ENCODE measurements at places on chromosomes 6 and 20.

DNA sequence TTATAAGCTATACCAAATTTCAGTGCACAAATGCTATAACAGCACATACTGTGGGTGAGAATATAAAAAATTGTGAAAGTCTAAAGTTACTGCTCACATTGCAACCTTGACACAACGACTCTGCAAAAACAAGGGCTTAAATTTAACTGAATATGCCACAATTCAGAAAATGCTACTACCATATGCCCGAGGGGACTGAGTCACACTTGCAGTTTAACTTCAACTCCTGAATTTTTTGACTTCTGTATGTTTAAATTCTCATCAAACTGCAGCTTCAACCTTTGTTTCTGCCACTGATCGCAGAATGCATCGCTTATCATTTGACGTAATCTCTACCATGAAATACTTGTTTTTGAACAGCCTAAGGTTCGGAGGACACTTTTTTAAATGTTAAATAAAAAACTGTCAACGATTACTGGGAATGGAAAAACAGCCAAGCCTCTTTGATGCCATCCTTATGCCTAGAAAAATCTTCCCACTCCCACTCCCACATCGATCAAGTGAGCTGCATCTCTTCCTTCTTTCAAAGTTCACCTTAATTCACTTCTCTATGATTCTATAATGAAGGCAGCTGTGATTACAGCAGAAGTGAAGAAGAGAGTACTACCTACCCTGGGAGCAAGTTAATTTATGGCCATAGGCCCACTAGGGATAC, 136.5 kb downstream of the ATXN1 start:
- DNase-seq: no peak

DNA sequence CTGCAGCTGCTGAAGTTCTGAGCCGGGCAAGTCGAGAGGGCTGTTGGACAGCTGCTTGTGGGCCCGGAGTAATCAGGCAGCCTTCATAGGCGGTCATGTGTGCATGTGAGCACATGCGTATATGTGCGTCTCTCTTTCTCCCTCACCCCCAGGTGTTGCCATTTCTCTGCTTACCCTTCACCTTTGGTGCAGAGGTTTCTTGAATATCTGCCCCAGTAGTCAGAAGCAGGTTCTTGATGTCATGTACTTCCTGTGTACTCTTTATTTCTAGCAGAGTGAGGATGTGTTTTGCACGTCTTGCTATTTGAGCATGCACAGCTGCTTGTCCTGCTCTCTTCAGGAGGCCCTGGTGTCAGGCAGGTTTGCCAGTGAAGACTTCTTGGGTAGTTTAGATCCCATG, 21.2 kb upstream of the MAPK13 start:
- no peak for DNase-seq

- no peak for DNase-seq
Measured at GRCh38 chr6:106066989-106067388, 19.1 kb upstream of the PRDM1 start.

- DNase-seq: no peak
Measured at GRCh38 chr6:2909718-2910117, 6.6 kb upstream of the SERPINB9 start.

DNA sequence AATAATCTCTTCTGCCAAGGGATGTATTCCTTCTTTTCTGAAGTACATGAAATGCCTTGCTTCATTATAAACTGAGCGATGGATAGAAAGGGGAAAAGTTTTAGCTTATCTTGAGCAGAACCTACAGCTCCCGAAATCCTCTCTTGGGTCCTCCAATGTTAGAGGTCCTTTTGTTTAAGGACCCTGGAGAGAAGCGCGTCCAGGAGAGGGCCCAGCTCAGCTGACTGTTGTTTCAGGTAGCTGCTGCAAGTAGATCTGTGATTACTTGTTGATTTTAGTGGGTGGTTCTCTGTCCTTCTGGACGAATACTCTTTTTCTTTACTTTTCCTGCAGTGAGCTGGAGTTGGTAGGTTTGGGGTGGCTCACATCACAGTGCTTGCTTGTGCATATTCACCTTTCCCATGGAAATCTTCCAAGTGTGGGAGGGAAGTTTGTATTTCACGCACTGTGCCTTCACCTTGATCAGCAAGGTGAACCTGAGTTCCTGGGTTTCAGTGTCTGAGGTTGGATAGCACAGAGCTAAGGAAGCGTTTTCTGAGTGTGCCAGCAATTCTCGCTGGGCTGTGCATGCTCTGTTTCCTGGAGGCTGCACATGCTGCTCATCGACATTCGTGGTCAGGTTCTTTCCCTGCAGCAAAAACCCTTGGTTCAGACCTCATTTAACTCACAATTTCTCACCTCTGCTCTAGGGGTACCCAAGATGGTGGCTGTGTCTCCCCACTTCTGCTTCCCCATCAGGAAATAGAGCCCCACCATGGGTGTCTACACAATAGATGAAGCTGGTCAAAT, 176.3 kb downstream of the JARID2 start:
- no peak for DNase-seq

DNA sequence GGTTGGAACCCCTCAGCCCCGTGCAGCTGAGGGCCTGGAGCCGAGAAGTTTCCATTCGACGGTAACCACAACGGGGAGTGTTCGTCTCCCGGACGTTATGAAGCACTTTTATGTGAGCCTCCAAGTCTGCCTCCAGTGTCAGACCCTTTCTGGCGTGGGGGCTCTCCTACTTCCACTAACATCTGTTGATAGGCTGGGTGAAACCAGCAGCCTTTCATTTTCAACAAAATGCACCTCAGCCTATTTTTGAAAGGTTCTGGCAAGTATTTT, 257.4 kb downstream of the THBS2 start:
- DNase-seq: no peak

DNA sequence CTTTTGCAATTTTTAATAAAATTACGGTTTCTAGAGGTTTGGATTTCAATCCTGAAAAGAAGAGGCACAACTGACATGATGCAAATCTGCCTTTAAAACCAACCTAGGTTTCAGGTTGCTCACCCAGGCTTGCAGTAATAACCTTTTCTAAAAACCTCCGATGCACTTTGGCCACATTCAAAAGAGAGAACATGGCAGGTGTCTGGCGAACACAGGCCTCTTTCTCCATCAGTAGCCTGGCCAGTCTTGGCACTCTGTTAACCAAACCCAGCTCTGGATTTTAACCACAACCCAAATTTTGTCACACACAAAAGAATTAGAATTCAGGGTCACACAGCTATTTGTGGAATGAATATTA, 55.8 kb upstream of the MAFB start:
- DNase-seq: no peak

- DNase-seq: peak; percentile 23
Measured at GRCh38 chr6:21634582-21634981, 41.0 kb downstream of the SOX4 start.

GRCh38 chr20:25321991-25322390, 68.6 kb downstream of the ABHD12 start:
- DNase-seq: no peak

- no peak for DNase-seq
Measured at GRCh38 chr6:72367439-72367838, 254.4 kb upstream of the KCNQ5 start.

GRCh38 chr6:150091476-150091875, 22.6 kb upstream of the ULBP3 start:
- no peak for DNase-seq

DNA sequence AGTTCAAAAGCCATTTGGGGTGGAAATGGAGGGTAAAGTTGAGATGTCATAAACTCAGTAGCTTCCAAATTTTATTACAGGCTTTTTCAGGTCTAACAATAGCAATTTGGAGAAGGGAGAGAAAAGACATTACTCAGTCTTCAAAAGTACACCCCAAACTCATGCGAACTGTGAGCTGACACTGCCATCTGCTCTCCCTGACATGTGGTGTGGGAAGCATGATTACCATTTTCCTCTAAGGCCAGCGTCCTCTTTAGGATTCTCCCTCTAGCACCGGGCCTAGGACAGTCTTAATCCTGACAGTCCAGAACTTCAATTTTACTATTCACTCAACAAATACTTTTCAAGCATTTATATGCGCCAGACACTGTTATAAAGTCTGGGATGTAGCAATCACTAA, 536.0 kb upstream of the JARID2 start:
- DNase-seq: no peak

DNA sequence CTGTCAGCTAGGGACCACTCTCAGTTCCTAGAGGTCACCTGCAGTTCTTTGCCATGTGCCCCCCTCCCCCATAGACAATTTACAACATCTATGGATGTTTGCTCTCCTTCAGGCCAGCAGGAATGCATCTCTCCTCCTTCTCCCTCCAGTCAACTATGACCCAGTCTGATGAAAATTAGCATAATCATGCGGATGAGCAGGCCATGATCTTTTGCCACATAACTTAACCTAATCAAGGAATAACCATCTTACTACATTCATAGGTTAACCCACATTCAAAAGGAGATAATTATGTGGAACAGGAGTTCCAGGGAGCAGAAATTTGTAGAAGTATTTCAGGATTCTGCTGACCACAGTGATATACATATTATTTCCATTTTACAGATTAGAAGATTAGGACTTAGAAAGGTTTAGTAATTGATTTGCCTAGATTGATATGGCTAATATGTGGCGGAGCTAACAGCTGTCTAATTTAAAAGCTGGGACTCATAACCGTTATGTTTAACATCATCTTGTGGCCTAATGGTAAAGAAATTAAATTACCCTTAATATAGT, 485.5 kb downstream of the PHF3 start:
- DNase-seq: no peak

GRCh38 chr6:13487122-13488014, at the start of gene GFOD1:
TSS of gene GFOD1 (minus strand) at chr6:13487600. CDS start at chr6:13486890, 710 bp downstream.
- DNase-seq: peak; percentile 85

GRCh38 chr6:112701201-112701600, 354.1 kb downstream of the RFPL4B start:
- DNase-seq: no peak

DNA sequence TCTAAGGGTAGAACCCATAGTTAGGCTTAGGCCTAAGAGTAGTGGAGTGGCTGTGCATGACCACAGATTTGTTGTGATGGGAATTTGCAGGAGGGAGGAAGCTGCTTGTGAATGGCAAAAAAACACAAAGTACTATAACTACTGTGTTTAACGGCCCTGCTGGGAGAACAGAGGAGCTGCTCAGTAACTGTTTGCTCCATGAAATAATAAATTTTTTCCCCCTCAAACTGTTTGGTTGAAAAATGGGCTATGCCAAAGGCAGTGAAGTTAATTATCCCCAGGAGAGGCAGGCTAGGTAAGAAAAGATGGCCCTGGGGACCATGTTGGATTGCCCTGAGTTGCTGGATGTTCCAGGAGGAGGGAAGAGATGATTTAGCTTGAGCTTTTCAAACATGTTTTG, 256.5 kb upstream of the PRND start:
- no peak for DNase-seq

DNA sequence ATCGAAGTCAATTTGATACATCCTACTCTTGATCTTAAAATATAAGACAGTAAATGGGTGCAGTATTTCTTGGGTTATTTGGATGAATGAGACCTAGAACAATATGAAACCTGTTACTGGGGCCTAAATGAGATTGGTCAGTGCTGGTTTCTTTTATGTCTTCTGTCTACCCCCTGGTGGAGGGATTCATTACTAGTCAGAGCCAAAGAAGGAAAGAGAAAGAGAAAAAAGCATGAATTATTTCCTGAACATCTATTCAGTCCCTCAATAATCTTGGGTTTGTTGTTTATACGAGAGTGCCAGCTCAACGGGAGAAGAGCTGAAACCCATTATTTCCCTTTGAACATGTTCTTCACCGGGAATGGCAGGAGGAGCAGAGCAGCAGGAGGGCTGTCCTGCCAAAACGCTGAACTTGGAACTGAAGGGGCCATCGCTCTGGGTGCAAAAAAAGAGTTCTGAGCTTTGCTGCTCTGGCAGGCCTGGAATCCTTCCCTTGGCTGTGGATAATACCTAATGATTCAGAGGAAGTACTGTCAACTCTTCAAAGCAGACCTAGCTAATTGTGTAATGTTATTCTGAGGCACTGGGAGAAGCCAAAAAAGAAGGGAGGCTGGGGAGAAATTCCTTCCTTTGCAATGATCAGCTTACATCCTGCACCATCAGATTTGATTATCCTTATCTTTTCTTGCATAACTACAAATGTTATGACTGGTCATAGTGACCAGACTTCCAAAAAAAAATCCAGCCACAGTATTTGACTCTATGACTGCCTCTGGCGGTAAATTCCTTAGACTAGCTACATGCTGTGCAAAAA, 72.0 kb downstream of the BLOC1S5 start:
- peak; percentile 50 for DNase-seq

GRCh38 chr20:57493091-57493615, 31.8 kb downstream of the CTCFL start:
- no peak for DNase-seq

DNA sequence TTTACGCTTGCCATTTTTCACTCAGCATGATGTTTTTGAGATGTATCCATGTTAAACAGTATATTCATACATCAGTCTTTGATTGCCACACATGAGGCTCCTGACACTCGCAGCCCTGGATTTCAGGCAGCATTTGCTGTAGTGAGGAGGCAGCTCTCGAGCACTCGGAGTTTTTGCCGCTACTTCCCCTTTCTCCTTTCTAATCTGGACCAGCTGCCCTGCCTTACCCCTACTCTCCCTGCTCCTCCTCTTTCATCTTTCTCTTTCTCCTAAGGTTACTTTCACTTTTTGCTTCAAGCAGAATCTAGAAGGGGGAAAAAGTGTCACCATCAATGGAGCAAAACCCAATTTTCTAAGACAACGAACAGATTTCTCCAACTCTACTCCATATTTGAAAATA, 5.9 kb upstream of the CST3 start:
- no peak for DNase-seq

- DNase-seq: no peak
Measured at GRCh38 chr6:56536536-56536935, 106.2 kb downstream of the DST start.

- DNase-seq: no peak
Measured at GRCh38 chr6:108169464-108170331, 3.9 kb downstream of the NR2E1 start.

DNA sequence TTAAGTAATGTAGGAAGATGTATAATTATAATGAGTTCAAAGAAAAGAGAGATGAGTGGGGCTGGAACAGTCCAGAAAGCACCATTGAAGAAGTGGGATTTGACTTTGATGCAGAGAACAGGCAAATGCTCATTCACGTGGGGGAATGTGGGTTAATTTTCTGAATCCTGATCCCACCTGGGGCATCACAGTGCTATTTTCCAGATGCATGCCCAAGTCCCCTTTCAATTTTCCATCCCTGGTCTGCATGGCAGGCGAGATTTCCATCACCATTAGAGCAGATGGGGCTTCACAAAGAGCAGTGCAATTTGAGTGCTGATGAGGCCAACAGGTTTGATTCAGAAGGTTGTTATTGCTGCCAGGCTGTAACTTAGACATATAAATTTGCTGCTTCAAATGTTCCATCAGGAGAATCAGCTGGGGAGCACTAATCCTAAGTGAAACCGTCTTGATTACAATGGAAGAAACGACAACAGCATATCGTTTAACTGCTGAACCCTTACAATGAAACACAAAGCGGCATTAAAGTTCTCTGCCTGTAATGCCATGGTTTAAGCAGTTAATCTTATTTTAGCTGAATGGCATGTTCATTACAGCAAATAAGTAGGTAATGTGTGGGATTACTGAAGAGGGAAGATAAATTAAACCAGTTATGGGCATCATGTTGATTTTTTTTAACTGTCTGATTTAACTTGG, 45.2 kb downstream of the OSTM1 start:
- DNase-seq: no peak

Data from uterus (tissue), 4 donors.